Heart right ventricle (tissue), 16 donors: ENCODE measurements at places on chromosomes 11 and 22. TPM values are rescaled to one million over a fixed set of nuclear protein-coding genes. Genes with fewer than 3 reads are reported as not detected.

The DEUP1 gene
- polyA plus RNA-seq: not detected

The WBP2NL gene
- 0.12 TPM for polyA plus RNA-seq

The RSF1 gene
- 4.6 TPM for polyA plus RNA-seq

The RFPL1 gene
- polyA plus RNA-seq: not detected

The TCN2 gene
- polyA plus RNA-seq: 17.4 TPM

The C2CD2L gene
- polyA plus RNA-seq: 11.6 TPM

DNA sequence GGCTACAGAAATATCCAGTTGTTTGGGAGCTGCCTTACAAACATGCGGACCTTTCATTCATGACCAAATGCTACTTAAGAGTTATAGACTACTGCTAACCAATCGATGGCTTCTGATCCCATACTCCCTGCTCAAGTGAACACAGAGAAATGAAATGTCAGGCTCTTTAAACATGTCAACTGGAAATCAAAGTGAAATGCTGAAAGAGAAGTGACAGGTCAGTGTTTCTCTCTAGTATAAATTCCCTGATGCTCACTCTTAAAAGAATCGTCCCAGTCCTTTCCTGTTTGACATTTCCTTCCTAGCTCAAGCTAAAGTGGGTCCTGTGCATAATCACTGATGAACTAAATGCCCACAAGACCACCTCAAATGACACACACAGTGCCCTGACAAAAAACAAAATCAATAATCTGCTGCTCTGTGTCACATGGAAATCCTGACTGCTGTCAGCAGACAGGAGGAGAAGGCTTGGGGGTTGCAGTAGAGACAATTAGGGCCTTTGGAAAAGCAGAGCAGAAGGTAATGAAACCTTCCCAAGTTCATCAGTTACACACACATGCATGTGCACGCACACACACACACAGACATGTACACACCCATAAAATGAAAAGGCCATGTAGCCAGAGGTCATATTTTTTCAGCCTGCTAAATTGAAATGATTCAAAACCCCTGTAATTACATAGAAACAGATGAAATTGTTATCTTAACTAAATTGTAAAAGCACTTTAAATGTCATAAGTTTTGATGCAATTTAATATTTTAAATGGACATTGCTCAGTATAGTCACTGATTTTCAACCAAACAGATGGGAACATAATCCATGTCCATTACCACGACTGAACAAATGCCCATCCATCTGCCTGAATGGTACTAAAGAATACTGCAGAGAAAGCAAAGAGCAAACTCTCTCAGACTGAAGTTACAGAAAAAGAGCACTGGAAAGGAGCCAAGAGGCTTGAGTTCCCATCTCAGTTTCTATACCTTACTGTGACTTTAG is 330.7 kb downstream of the TTC28 start:
- no peaks in the 10 kb centered on the region for H3K27me3 ChIP-seq
- H3K36me3 ChIP-seq: no peaks in the 10 kb centered on the region
- no peak overlapping the region for H3K4me3 ChIP-seq
- H3K27ac ChIP-seq: no peak overlapping the region
- H3K4me1 ChIP-seq: peaks cover 3% of the 10 kb centered on the region
- DNase-seq: no peak

- H3K4me1 ChIP-seq: no peaks in the 10 kb centered on the region
- DNase-seq: no peak
- H3K27ac ChIP-seq: no peak overlapping the region
Observed at GRCh38 chr11:528166-528814, 7.1 kb downstream of the HRAS start.

DNA sequence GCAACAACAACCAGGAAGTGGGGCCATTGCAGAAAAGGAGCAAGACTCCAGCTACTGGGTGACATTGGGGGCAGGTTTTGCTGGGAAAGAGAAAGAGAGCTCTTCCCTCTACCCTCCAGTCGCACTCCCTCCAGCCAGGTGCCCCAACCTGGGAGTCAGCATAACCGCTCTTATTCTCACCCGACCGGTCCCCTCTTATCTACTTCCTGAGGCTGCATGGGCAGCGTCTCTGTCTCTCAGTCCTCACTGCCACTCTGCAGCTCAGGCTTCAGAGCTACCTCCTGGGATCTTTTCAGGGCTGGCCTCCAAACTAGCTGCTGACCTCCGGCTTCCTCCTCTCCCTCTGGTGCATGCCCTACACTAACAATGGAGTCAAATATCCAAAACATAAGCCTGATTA is 5.1 kb downstream of the ZNF70 start:
- DNase-seq: no peak
- no peaks in the 10 kb centered on the region for H3K27me3 ChIP-seq
- peaks cover 34% of the 10 kb centered on the region for H3K36me3 ChIP-seq
- H3K4me3 ChIP-seq: no peak overlapping the region
- H3K27ac ChIP-seq: no peak overlapping the region

GRCh38 chr11:91023731-91024130 is 800.9 kb upstream of the CHORDC1 start:
- H3K27ac ChIP-seq: no peak overlapping the region
- no peak for DNase-seq
- no peaks in the 10 kb centered on the region for H3K4me1 ChIP-seq
- H3K36me3 ChIP-seq: no peaks in the 10 kb centered on the region

- no peak overlapping the region for H3K4me3 ChIP-seq
- H3K27ac ChIP-seq: no peak overlapping the region
- H3K36me3 ChIP-seq: no peaks in the 10 kb centered on the region
Observed at GRCh38 chr11:11995601-11996000, 12.8 kb downstream of the DKK3 start.

DNA sequence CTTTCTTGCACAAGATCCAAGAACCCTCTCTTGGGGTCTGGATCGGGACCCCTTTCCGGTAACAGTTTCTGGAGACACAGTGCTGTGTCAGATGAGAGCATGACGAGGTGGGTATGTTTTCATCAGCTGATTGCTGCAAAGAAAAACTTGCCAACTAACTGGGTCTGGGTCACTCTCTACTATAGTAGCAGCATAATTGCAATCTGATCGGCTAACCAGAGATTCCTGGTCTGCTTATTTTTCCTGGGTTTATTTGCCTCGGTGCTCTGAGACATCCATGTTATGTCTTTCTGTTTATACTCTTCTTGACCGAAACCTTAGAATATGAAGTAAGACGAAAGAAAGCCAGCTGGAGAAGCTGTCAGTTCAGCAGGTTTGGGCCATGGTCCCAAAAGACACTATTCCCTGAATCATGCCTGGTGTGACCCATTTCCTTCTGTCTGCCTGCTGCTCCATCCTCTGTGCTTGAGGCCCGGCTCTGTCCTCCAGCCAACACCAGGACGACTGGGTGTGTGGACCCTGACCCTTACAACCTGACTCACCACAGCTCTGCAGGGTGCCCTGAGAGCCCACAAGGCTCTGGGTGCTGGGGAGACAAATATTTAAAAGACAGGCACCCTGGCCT is 24.1 kb upstream of the CLMP start:
- H3K36me3 ChIP-seq: no peaks in the 10 kb centered on the region
- no peak overlapping the region for H3K27ac ChIP-seq
- peaks cover 13% of the 10 kb centered on the region for H3K27me3 ChIP-seq
- DNase-seq: no peak
- no peak overlapping the region for H3K4me3 ChIP-seq

GRCh38 chr11:1072116-1072820 is 2.4 kb upstream of the MUC2 start:
- H3K27me3 ChIP-seq: no peaks in the 10 kb centered on the region
- peak; percentile 18 for DNase-seq
- H3K27ac ChIP-seq: no peak overlapping the region
- no peaks in the 10 kb centered on the region for H3K36me3 ChIP-seq
- no peak overlapping the region for H3K4me3 ChIP-seq

DNA sequence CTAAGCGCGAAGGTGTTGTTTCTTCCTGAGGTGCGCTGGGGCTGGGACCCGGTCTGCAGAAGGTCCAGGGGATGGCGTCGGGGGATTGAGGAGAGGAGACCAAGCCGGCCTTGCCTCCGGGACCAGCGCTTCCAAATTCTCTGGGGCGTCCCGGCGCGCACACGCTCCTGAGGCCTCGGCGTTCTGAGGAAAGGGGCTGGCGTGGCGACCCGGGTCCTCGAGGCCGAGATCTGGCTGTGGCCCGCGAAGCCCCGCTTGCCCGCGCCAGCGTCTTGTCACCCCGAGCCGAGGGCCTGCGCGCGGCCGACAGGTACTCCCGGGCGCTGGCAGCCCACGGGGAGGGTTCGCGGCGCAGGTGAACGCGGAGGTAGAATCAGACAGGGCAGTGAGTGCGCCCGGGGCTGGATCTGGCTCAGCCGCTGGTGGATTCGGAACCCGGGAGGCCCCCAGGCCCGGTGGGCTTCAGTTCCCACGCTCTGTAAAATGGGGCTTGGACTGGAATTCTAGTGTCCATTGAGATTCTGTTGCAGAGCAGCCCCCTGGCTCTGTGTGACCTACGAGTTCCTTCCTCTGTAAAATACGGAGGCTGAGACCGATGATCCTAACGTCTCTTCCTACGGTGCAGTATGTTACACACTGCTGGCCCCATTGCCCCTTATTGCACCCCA is 14.7 kb downstream of the SSH3 start:
- H3K27ac ChIP-seq: peak overlapping the region; percentile 95
- no peak for DNase-seq
- H3K27me3 ChIP-seq: no peaks in the 10 kb centered on the region
- peaks cover 6% of the 10 kb centered on the region for H3K4me1 ChIP-seq
- no peaks in the 10 kb centered on the region for H3K36me3 ChIP-seq

DNA sequence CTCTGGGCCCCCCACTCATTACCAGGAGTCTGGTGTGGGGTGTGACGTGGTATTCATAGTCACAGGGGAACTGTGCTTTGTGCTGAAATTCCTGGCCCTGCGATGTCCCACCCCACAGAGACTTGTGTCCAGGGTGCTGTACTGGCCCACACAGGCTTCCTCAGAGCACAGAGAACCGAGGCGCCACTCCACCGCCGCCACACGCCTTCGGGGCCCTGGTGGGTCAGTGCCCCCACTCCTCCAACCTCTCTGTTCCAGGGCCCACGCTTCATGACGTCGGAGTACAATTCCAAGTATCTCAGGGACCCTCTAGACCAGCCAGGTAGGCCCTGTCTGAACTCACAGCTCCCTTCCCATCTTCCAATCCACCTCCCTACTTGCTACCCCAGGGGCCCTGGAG is 23.5 kb upstream of the LRRC10B start:
- no peak for DNase-seq
- no peaks in the 10 kb centered on the region for H3K27me3 ChIP-seq
- no peak overlapping the region for H3K27ac ChIP-seq
- peaks cover 15% of the 10 kb centered on the region for H3K4me1 ChIP-seq

DNA sequence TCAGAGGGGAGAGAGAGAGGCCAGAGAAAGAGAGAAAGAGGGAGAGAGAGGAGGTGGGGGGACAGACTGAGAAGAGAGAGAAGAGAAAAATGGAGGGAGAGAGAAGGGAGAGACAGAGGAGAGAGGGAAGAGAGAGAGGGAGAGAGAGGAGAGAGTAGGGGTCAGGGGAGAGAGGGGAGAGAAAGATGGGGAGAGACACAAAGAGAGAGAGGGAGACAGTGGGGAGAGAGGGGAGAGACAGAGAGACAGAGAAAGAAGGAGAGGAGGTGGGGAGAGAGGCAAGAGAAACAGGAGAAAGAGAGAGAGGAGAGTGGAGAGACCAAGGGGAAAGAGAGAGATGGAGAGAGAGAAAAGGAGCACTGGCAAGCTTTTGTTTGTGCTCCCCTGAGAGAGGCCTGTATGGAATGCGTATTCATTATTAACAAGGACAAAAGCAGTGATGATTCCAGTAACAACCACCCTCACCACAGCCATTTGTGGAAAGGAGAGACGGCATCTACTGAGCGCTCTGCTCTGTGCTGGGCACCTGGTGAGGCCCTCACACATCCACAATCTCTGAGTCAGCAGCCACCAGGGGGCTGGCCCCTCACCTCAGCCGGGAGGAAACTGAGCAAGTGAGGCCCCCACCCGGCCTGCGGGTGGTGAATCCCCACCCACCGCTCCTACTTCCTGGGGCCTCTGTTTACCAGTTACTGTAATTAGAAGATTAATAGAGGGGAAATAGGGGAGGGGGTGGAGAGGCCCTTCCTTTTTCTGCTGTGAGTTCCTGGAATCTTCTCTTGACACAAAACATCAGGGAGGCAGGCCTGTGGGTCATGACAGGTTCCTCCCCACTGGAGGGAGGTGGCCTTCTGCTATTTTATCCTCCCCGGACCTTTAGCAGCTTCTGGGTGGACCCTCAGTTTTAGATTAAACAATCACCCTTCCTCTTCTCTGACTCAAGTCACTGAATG is 14.6 kb upstream of the MIAT start:
- peak overlapping the region; percentile 70 for H3K27ac ChIP-seq
- H3K36me3 ChIP-seq: no peaks in the 10 kb centered on the region
- H3K4me3 ChIP-seq: no peak overlapping the region
- peak; percentile 29 for DNase-seq
- H3K4me1 ChIP-seq: peaks cover 17% of the 10 kb centered on the region
- peaks cover 3% of the 10 kb centered on the region for H3K27me3 ChIP-seq

DNA sequence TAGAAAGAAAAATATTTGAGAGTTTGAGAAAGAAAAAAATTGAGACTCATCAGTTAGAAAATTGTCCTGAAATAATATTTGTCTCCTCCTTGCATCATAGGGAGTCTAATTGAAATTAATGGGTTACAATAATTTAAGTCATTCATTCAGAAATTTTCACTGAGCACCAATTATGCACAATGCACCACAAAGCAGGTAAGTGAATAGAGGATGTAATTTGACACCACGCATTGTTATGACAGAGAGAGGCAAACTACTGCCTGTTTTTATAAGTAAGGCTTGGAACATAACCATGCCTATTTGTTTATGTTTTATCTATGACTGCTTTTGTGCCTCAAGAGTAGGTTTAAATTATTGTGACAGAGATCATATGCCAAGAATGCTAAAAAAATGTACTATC is 537.9 kb upstream of the FAT3 start:
- no peaks in the 10 kb centered on the region for H3K36me3 ChIP-seq
- no peaks in the 10 kb centered on the region for H3K27me3 ChIP-seq
- no peaks in the 10 kb centered on the region for H3K4me1 ChIP-seq
- no peak overlapping the region for H3K4me3 ChIP-seq
- DNase-seq: no peak

DNA sequence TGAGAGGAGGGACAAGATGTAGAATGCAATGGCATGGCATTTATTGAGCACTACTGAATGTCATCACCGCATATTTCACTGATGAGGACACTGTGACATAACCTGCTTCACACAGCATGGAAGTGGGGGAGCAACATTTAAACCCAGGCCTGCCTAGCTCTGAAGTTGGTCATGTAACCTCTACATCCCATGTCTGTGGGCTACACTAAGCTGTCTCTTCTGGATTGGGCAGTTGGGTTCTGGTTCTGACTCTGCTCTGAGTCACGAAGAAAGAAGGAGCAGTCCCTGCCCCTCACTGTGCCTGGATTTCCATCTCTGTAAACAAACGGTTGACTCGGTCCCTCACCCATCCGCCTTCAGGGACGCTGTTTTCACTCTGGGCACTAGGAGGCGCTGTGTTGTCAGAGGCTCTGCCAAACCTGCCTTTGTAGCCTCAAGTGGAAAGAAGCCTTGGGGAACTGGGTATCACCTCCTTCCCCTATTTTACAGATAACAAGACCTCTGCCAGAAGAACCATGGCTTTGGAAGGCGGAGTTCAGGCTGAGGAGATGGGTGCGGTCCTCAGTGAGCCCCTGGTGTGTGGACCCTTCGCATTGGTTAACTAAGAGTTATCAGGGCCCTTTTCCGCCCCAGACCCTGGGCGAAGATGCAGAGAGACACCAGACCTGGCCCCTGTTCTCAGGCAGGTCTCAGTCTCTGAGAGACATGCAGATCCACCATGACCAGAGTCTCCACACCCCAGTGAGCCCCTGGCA is 12.7 kb upstream of the ARHGEF17 start:
- no peaks in the 10 kb centered on the region for H3K36me3 ChIP-seq
- no peak overlapping the region for H3K4me3 ChIP-seq
- H3K4me1 ChIP-seq: peaks cover 8% of the 10 kb centered on the region
- peak; percentile 73 for DNase-seq
